ENCODE measurements at places on chromosomes 2 and 18. TPM values are rescaled to one million over a fixed set of nuclear protein-coding genes. Genes with fewer than 3 reads are reported as not detected.

DNA sequence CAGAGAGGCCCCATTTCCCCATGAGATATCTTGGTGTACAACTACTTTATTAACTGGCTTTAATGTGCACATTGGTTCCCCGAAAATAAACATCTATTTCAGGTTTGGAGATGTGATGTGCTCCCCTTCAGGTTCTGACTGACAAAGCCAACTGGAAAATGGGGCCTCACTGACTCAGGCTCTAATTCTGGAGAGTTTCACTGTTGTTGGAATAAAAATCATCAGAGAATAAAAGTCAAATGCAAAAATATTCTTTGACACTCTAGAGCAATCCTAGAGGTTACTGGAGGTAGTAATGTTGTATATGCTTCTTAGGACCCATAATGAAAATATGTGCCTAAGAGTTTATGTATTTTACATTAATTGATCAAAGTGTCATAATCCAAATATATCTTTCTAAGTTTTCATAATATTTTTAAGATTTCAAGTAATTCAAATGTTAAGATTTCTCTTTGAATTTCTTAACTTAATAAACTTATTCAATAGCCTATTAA, 189.9 kb upstream of the COL3A1 start:
- peaks cover 47% of the 10 kb centered on the region for H3K4me1 ChIP-seq
- H3K27me3 ChIP-seq, result no peaks in the 10 kb centered on the region
- DNase-seq, result no peak

DNA sequence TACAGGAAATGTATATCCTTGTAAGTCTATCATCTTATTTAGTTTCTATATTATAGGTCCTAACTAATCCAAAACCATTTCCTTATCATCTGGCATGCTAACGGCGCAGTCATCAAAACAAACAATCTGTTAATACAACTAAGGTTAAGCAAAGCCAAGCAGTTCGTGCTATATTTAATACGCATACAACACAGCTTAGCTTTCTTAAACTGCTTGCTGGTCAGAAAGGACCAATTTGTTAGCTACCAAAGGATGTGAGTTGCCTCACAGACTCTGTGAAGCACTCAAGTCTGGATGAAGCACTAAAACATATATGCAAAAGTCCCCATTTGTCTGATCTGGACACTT, 67.0 kb downstream of the ZEB2 start:
- peak overlapping the region; percentile 96 for H3K27ac ChIP-seq
- H3K27me3 ChIP-seq, result no peaks in the 10 kb centered on the region
- no peak for DNase-seq
- no peaks in the 10 kb centered on the region for H3K36me3 ChIP-seq

DNA sequence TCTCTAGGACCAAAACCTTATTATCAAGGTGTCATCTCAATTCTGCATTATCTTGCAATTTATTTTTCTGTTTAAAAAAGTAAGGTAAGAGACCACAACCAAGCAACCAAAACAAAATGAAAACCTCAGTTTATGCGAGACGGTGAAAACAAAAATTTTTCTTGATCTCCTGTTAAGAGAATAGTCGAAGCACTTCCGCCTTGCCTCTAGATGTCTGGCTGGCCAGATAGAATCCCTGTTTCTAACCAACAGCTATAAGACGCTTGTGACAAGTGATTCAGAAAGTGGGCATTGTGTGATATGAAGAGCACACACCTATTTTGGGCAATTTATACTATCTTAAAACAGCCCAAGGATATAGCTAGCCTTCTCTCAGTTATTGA, 51.2 kb downstream of the MGAT5 start:
- H3K36me3 ChIP-seq, result no peaks in the 10 kb centered on the region
- H3K27ac ChIP-seq, result no peak overlapping the region
- peaks cover 17% of the 10 kb centered on the region for H3K4me1 ChIP-seq
- no peaks in the 10 kb centered on the region for H3K27me3 ChIP-seq
- H3K4me3 ChIP-seq, result no peak overlapping the region

- DNase-seq, result no peak
- H3K27ac ChIP-seq, result no peak overlapping the region
- no peak overlapping the region for H3K4me3 ChIP-seq
- no peaks in the 10 kb centered on the region for H3K27me3 ChIP-seq
- H3K4me1 ChIP-seq, result no peaks in the 10 kb centered on the region
- H3K36me3 ChIP-seq, result no peaks in the 10 kb centered on the region
Observed at GRCh38 chr2:16860627-16861026, 195.0 kb upstream of the CYRIA start.

GRCh38 chr2:206764673-206765241, 371 bp downstream of the MDH1B start:
- peaks cover 5% of the 10 kb centered on the region for H3K4me1 ChIP-seq
- peak overlapping the region; percentile 85 for H3K4me3 ChIP-seq
- H3K27me3 ChIP-seq, result peaks cover 3% of the 10 kb centered on the region
- DNase-seq, result no peak
- H3K27ac ChIP-seq, result peak overlapping the region; percentile 98

The ZNF385B gene
- 1.1 TPM for total RNA-seq

The HTR2B gene
- total RNA-seq, result 5.3 TPM

The MC5R gene
- 0.36 TPM for total RNA-seq

The STARD6 gene
- total RNA-seq, result not detected

The MOB4 gene
- total RNA-seq, result 33.3 TPM

All from osteoblast (primary cell).